ENCODE measurements at places on chromosomes 5 and 9.

DNA sequence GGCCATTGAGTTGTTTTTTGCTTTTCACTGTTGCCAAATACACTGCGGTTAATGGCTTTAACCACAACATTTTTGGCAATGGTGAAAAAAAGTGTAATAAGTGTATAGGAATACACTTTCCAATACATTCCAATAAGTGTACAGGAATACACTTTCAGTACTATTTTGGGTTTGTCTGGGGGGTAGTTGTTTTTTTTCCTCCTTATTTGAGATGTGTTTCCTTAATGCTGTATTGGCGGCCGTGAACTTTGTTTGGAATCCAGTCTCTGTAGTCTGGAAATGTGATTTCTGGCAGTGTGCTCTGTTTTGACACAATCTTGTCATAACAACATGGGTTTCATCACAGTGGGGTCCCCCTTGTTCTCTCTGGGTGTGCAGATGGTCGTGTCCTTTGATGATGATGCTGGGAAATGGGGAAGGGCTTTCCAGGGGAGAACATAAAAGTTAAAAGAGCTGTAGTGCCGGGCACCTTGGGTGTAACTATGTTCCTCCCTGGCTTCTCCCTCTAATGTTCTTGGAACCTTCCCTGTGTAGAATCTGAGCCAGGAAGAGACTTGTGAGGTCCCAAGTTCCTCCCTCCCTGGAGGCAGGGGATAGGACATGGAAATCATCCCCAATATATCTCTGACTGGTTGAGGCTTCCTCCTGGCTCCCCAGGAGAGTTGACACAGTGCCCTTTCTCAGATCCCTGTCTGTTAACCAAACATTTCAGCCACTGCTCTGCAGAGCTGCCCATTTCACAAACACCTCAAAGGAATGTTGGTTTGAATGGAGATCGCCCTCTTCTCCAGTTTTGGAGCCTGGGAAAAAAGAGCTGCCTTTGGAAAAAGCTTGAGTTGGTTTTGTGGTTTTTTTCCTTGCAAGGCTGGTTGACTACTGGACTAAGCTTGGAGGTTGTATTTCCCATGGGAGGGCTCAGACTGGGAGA is 44.8 kb downstream of the RCL1 start:
- no peak for DNase-seq

- no peak for DNase-seq
These were observed 19.0 kb downstream of the ABLIM3 start for GRCh38 chr5:149160291-149160787.

GRCh38 chr5:171661143-171661542 is 124.5 kb upstream of the SMIM23 start:
- no peak for DNase-seq

GRCh38 chr5:138282920-138283742 is 8.7 kb upstream of the GFRA3 start:
- DNase-seq = peak; percentile 17

DNA sequence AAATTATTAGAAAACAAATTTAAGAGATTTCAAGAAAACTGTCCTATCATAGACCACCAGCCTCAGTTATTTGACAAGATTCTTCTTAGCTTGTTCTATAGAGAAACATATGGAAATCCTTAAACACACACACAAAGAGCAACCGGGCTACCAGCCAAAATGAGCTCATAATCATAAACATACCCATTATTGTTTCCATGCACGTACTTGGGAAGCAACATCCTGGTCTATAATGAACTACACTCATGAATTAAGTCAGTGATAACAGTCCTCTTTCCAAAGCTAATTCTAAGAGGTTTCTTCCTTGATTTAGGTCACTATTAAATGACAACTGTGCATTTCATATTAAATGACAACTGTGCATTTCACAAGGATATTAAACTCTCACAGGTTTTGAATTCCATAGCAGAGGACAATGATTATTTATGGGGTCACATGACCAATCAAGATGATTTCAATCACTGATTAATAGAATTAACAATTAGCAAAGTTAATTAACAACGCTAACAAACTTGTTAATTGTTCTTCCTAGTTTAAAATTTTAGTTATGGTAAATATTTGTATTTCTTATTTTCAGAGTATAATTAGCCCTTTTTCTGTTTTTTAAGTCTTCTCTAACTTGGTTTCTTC is 77.0 kb downstream of the OXCT1 start:
- peak; percentile 5 for DNase-seq

DNA sequence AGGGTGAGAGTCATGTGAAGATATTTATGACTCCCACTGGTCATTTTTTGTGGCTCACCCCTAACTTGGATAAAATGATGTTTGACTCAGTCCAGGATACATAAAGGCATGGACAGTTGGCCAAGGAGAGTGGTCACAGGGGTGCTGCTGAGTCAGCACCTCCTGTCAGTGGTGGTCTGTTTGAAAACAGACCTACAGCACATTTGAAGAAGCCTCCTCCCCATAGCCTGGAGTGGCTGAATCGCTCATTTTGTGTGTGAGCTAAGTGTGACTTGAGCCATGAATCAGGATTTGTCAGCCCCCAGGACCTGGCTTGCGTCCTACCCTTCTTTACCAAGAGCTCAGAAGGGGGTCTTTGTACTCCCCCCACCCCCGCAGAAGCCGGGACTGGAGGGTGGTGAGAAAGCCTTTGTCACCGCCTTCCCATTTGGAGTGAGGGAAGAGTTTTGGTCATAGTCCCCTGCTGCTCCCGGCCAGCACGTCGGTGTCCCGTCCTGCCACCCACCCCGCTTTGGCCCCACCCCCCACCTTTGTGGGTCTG is 35.6 kb downstream of the TRIO start:
- no peak for DNase-seq

DNA sequence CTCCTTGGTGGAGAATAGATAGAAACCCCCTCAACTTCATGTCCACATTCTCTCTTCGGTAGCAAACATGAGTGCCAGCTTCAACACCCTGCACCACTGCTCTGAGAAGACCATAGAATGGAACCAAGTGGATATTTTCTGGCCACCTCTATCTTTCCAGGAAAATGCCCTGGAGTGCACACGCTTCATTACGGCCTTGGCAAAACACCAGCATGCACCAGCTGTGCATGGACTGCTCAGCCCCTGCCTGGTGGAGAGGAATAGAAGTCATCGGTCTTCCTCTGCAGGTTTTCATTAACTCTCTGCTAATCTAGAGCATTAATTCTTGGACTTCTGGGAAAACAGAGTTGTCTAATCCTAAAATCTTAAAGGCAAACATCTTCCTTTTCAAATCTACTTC is 211.6 kb upstream of the TMEM161B start:
- DNase-seq = no peak

- no peak for DNase-seq
These were observed 59.8 kb downstream of the SH3TC2 start for GRCh38 chr5:149002761-149003689.

- no peak for DNase-seq
These were observed 43.4 kb upstream of the HAPLN1 start for GRCh38 chr5:83764101-83764500.

DNA sequence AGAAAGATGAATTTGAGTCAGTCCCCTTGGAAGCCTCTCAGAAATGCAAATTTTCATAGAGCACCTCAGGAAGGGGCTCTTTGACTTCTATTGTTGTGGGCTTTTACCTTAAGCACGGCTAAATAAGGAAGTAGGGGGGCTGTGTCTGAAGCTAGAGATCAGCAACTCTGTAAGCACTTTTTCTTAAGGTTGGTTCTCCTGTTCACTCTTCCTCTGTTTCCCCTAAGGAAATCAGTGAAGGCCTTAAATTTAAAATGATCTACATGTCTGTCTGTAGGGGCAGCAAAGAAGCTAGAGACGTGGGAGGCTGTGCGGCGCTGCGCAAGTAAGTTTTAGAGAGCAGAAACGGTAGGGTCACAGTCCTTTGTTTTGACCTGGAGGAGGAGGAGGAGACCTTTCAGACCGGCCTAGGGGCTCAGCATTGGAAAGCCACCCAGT is 1.2 kb upstream of the CDC14B start:
- DNase-seq = no peak

DNA sequence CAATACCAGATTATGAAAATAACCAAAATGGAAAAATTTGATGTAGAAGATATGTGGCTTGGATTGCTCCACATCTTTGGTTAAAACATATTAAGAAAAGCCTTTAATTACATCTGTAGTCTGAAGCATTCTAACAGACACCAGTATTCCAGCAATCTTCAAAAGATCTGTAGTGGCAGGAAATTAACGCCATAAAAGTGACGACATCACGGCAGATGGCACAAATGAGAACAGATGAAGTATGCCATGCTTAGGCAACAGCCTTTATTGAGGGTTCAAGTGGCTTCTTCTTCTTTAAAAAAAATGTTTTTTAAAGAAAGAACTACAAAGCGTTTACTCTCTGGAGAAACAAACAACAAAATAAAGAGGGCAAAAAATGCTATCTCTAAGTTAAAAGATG is 164.2 kb downstream of the MEF2C start:
- DNase-seq = no peak

DNA sequence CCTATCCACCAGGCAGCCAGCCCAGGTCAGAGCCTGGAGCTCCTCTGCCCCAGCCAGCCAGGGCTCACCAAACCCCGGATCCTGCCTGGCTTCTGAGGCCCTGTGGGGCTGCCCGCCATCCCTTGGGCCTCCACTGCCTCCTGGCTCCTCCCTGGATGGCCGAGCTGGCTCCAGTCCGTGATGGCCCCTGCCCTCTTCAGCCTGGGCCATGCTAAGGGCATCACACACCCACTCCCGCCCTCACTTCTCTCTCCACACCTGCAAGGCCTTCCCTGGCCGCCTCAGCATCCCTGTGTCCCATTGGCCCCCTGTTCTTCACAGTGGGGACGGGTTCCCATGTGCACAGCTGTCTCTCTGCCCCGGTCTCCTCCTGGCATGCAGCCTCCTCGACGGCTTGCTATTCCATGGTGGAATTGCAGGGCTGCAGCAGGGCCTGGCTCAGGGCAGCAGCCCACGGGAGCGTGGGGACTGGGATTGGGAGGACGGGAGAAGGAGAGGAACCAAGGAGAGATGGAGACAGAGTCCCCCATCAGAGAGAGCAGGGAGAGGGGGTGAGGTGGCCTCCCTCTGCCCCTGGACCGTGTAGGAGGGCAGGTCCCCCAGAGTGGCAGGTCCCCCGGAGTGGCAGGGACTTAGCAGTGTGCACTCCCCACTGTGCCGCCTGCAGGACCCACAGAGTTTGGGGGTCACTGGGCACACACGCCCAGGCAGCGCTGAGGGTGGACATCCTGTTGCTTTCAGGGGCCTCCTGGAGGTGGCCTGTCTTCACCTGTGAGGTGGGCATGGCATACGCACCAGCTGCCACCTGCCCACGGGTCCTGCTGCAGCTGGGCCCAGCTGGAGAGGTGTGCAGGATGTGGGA is 16.7 kb upstream of the RNU6ATAC start:
- no peak for DNase-seq

GRCh38 chr9:114400772-114401171 is 13.0 kb upstream of the AKNA start:
- no peak for DNase-seq

Measured in keratinocyte (primary cell).